Ovary (tissue), 10 donors: ENCODE measurements at places on chromosomes 16 and 17. TPM values are rescaled to one million over a fixed set of nuclear protein-coding genes. Genes with fewer than 3 reads are reported as not detected.

Gene CCP110
- polyA plus RNA-seq, result 11.9 TPM

Gene LPO
- not detected for polyA plus RNA-seq

Gene SCIMP
- polyA plus RNA-seq, result 0.45 TPM

Gene CCDC200
- polyA plus RNA-seq, result 0.12 TPM

Gene SLC35G6
- polyA plus RNA-seq, result not detected

GRCh38 chr17:77817953-77818352 is 140.6 kb upstream of the TNRC6C start:
- DNase-seq, result no peak

GRCh38 chr16:66454751-66455150 is 27.7 kb downstream of the BEAN1 start:
- DNase-seq, result no peak

DNA sequence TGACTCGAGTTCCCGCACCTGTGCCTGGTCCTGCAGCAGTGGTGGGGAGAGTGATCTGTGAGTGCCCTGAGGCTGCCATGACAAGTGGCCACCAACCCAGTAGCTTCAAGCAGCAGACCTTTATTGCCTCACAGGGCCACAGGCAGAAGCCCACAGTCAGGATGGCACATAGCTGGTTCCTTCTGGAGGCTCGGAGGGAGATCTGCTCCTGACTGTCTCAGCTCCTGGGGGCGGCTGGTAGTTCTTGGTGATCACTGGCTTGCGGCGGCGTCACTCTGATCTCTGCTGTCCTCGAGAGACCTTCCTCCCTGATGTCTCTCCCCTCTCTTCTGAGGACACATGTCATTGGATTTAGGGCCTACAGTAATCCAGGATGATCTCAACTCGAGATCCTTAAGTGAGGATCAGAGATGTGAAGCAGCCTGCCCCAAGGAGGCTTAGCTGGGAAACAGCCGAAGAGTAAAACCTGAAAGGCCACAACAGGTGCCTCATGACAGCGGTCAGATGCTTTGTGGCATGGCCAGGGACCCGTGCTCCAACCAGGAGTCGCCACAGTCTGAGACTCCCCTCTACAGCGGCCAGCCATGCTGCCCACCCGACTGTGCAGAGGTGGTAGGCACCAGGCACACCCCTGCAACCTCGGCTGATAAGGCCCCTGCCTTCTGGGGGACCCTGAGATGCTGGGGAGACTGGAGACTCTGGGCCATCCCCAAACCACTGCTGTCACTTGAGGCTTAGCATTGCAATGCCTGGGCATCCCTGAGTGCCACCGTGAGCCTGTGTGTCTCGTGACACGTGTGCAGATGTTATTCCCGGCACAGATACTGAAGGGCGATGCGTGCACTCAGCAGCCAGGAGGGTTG is 30.0 kb upstream of the SLC38A10 start:
- no peak for DNase-seq

GRCh38 chr16:87310610-87311009 is 6.6 kb downstream of the C16orf95 start:
- no peak for DNase-seq

GRCh38 chr17:35069311-35069710 is 5.8 kb upstream of the RFFL start:
- DNase-seq, result no peak

GRCh38 chr17:21171309-21171922 is 42.5 kb downstream of the TMEM11 start:
- no peak for DNase-seq

- DNase-seq, result no peak
Measured at GRCh38 chr17:17269926-17270773, 10.9 kb downstream of the COPS3 start.

GRCh38 chr16:82497139-82497538 is 129.6 kb upstream of the CDH13 start:
- no peak for DNase-seq
